ENCODE measurements at places on chromosomes 16 and 17. TPM values are rescaled to one million over a fixed set of nuclear protein-coding genes. Genes with fewer than 3 reads are reported as not detected.

DNA sequence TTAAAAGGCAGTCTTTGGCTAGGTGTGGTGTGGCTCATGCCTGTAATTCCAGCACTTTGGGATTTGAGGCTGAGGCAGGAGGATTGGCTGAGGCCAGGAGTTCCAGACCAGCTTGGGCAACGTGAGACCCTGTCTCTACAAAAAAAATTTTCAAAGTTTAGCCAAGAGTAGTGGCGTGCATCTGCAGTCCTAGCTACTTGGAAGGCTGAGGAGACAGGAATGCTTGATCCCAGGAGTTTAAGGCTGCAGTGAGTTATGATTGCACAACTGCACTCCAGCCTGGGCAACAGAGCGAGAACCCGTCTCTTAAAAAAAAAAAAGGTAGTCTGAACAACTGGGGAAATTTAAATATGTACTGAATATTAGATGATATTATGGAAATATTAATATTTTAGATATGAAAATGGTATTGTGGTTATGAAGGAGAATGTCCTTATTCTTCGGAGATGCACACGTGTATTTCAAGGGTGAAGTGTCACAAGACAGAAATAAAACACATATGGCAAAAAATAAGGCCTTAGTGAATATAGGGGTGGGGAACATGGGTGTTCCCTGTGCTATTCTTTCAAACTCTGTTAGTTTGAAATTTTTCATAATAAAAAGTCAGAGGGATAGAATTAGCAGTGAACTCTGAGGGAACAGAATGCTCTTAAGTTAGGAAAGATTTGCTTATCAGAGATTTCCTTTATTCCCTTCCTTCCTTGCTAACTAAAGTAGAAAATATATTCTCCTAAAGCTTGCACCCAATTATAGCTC lies 144.7 kb downstream of the CDK5R1 start:
- no peak for DNase-seq

DNA sequence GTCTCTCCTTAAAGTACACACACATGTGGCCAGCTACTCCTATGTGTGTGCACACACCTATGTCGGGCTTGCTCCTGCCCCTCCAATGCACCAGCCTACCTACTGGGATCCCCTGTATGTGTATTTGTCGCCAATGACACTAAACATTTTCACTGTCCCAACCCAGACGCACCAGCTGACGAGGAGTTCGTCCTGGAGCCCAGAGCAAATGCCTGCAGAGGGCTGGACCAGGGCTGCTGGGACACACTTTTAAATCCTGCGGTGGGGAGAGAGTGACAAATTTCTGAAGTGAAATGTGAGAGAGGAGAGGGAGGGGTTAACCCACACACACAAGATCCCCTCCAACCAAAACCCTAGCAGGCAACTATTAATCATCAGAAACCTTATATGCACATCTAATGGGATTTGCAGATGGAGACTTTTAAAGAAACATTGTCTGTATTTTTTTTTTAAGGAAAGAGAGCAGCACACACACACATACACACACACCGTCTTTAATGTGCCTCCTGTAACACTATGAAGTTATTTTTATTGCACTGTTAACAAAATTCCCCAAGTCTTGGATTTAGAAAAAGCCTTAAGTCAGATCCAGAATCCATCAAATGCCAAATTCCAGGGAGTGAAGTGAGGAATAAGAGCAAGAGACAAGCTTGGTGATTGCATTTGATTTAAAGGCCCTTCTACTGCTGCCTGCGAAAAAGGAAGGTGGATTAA lies at the start of gene MEOX1:
TSS of gene MEOX1 (minus strand) at position 224 of the 714 bp plus-strand sequence. CDS start 388 bp downstream, outside the sequence.
- DNase-seq: peak; percentile 94

GRCh38 chr16:70778901-70779309 lies 22.1 kb downstream of the VAC14 start:
- DNase-seq: peak; percentile 97

- DNase-seq: no peak
Observed at GRCh38 chr17:51115179-51115578, 5.5 kb downstream of the SPAG9 start.

DNA sequence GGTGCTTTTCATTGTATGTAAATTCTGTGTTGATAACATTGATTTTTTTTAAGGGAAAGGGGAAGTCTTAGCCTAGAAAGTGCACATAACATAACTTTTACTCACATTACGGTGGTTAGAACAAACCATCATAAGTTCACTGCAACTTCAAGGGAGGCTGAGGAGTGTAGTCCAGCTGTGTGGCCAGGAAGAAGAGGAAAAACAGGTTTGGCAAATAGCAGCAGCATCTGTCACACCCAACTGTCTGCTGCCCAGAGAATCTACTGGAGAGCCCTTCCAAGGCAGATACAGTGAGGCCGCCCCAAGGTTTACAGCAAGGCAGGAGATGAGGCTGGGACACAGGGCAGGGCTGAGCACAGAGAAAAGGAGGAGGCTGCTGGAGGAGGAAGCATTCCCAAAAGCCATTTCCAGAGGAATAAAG lies 60.6 kb downstream of the AIPL1 start:
- DNase-seq: no peak

DNA sequence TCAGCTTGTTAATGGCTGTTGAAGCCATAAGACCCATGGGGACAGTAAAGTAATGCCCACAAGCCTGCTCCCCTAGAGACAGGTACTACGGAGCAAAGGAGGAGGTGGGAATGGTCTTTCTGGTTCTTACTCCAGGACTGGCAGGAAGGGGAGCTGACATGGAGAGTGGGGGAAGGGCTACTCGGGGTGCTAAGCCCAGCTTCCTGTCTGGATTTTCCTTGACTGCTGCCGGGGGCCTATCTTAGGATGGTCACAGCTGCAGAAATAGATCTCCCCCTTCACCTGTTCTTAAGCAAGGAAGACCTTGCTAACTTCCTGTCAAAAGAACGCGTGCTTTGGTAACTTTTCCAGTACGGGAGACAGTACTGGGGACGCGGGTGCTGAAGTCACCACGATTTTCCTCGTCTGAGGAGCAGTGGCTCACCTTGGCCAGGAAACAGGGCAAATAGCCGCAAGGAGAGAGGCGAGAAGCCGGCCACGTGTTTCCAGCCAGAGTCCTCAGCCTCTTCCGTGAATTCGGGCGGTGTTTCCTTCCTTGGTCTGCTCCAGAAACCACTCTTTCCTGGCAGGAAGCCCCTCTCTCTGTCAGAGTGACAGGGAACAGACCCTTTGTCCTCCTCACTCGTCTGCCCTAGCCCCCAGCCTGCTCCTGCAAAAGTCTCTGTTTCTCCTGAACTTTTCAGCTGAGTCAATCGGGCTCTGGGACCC lies 656 bp upstream of the PRR29 start:
- DNase-seq: peak; percentile 82

DNA sequence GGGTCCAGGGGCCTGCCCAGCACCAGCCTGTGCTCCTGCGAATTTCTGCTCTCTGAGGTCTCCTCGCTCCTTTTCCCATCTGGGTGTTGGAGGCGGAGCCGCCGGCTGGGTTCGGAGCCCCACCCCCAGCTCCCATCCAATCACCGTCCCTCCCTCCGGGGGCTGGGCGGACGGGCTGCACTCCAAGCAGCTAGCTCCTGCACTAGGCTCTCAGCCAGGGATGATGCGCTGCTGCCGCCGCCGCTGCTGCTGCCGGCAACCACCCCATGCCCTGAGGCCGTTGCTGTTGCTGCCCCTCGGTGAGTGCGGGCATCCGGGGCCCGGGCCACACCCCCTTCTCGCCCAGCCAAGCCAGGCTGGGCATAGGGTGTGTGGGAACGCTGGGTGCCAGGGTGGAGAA lies at the start of gene NRN1L:
TSS of gene NRN1L (plus strand) at position 202 of the 400 bp plus-strand sequence. CDS start at position 221, 19 bp downstream.
- DNase-seq: peak; percentile 95

DNA sequence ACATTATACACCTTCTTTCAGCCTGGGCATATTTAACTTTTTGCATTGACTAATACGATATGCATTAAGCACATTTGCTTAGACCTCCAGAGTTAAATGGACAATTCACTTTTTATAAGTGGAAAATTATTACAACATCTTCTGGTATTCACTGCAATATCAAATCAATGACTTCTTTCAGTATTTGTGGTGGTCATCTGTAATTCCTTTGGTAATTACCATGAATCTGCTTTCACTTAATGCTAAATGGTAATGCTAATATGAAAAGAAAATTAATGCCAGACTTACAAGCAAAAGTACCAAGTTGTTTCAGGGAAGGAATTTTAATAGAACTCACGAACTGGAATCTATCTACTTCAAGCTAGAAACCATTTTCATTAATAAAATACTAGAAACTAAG lies 6.4 kb downstream of the GPATCH8 start:
- no peak for DNase-seq

GRCh38 chr17:44033861-44034408 lies 19.2 kb upstream of the TMEM101 start:
- DNase-seq: no peak

DNA sequence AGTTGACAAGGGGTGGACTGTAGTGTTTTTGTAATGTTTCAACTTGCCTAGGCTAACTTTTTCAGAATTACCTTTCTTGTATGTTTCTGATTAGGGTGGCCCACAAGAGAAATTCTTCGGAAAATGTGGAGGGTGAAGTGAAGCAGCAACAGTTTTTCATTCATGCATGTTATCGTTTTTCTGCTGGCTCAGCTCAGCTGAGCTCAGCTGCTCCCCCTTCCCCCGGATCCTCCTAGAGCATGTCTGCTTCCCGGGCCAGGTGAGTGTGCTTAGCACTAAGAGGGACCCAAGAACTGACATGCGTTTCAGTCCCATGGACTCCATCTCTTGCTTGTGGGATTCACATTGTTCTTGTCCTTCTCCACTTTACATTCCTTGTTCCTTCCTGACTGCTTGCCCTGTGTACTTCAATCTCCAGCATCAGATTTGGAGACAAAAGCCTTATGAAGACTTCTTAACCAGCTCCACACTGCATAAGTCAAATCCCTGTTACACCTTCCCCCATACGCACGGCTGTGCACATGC lies 33.6 kb downstream of the SCPEP1 start:
- no peak for DNase-seq

DNA sequence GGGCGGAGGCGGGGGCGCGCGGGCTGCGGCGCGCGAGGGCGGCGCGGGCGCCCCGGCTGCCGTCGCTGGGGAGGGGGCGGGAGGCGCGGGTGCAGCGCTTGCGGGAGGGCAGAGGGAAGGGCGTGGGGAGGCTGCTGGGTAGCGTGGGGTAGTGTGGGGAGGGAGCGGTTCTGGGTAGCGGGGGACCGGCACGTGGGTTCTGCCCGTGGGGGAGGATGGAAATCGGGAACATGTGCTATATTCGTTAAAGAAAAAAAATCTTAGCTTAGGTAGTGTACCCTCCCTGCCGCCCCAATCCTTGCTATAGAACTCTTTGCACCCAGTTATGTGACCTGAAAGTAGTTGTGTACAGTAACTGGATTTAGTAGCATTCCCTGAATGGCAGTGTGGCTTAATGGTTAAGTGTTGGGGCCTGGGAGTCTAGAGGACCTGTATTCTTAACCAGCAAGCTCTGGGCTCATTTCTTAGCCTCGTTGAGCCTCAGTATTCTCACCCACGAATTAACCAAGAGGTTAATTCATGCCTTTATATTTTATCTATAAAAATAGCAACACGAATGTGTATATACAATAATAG lies 646 bp downstream of the RABEP1 start:
- DNase-seq: peak; percentile 17

GRCh38 chr17:56109836-56110235 lies 43.4 kb upstream of the ANKFN1 start:
- no peak for DNase-seq

DNA sequence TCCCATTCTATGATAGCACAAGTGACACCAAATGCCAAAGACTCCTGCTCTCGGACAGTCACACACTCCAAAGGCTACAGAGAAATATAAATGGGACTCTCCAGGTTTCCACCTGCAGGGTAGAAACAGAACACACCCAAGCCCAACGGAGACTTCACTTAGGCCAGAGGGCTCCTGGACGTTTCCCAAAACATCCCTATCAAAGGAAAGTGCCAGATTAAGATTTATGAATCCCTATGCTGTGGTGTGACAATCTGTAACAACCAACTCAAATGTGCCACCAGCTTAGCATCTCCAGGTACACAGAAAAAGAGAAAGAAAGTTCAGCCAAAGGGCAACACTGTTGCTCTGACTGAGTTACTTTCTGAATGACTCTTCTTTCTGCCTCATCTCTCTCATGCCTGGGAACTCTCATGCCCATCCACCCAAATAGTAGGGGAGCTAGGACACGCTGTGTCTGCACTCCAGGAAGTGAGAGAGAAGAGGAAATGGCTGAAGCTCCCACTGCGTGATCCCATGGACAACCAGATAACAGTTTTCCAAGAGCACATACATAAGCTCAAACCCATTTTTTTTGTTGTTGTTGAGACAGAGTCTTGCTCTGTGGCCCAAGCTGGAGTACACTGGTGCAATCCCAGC lies 49.7 kb downstream of the SMG6 start:
- no peak for DNase-seq

DNA sequence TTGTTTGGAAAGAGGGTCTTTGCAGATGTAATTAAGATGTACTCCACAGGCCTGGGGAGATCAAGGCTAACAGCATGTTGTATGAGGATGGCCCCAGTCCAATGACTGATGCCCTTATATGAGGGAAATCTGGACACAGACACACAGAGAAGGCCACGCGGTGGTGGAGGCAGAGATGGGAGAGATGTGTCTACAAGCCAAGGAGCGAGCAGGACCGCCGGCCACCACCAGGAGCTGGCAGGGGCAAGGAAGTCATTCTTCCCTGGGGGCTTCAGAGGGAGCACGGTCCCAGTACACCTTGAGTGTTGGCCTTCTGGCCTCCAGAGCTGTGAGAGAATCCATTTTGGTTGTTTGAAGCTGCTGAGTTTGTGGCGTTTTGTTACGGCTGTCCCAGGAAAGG lies 14.7 kb downstream of the SOCS3 start:
- no peak for DNase-seq

- no peak for DNase-seq
Observed at GRCh38 chr16:62272035-62272434, 235.8 kb upstream of the CDH8 start.

GRCh38 chr17:340074-340473 lies 12.5 kb downstream of the RPH3AL start:
- no peak for DNase-seq

DNA sequence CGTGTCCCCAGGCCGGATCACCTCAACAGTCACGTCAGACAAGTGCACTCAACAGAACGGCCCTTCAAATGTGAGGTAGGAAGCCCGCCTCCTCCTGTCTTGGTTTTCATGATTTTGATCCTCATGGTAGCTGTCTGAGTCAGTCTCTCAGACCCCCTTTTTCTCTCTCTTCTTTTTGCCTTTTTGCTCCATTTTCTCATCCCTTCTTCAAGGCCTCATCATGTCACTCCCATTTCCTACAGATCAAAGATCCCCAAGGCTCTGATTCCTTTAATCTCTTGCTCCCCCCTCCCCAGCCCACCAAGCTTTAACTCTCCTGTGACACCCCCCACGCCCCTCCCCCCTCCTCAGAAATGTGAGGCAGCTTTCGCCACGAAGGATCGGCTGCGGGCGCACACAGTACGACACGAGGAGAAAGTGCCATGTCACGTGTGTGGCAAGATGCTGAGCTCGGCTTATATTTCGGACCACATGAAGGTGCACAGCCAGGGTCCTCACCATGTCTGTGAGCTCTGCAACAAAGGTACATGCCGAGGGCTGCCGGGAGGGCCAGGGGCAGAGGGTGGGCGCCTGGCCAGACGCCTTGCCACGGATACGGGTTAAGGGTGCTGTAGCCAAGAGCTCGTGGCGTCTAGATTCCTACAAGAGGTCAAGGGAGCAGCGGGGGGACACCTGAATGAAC lies 2.0 kb downstream of the MAZ start:
- no peak for DNase-seq

- no peak for DNase-seq
Observed at GRCh38 chr16:4370570-4371356, 885 bp upstream of the VASN start.

The WNT3 gene
- 1.4 TPM for total RNA-seq

The COPRS gene
- 49.5 TPM for total RNA-seq

The ZNF19 gene
- 2.6 TPM for total RNA-seq

The ZDHHC1 gene
- total RNA-seq: 14.2 TPM

The NPIPB2 gene
- 7.0 TPM for total RNA-seq

The SLC5A10 gene
- total RNA-seq: not detected

The TSPAN10 gene
- 1.0 TPM for total RNA-seq

Measured in tongue (tissue), 3 donors.